ENCODE measurements at places on chromosomes 5 and 9.

DNA sequence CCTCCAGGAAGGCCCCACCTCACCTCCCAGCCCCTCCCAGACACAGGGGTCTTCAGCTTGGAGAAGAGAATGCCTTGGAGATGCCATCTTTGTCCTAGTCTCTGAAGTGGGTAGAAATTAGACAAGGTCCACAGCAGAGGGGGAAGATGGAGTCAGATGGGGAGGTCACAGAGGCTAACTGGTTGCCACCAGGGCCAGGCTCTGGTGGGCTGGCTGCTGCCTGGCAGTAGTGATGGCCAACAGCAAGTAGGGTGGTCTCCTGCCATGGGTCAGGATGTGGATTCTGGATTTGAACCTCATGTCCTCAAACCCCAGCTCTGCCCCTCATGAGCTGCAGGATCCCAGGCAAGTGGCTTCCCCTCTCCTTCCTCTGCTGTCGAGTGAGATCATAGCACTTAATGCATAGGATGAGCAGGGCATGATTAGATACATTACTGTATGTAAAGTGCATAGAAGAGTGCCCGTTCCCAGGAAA, 38.7 kb upstream of the NEK6 start:
- no peak for DNase-seq

GRCh38 chr9:5799314-5799713, 33.6 kb downstream of the ERMP1 start:
- peak; percentile 15 for DNase-seq

DNA sequence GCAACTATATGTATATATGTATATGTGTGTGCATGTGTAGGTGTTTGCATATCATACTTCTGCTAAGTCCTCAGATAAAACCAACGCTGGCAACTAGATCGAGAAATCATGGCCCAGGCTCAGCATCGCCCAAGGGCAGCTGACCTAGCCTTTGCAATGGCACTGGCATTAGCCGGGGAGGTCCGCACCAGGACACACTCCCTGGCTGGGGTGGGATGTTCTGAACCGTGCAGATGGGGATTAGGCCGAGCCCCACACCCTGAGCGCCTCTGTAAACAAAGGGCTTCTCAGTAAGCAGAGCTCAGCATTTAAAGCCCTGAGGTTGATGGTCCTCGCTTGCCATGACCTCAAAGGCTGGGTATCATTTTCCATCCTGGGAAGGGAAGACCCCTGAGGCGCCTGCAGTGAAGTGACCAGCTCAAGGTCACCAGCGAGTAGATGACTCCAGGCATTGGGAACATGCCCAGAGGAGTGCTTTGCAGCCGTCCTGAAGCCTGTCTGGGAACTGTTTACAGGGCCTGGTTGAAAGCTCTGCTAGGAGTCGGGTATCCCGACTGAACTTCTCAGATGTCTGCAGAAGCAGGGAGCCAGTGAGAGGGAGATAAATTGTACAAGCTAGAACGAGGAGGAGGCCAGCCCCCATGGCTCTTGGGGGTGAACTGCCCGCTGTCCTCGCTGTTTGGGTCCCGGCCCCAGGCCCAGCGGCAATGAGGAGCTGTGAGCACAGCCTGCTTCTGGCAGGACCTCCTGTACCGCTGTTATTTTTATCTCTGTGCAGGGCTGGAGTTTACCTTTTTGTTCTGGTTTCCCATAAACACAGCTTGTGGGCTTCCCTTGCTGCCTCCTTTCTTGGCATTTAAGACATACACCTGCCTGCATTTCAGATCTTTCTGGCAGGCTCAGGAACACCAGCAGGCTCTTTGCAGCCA, 18.4 kb downstream of the GADD45G start:
- no peak for DNase-seq

DNA sequence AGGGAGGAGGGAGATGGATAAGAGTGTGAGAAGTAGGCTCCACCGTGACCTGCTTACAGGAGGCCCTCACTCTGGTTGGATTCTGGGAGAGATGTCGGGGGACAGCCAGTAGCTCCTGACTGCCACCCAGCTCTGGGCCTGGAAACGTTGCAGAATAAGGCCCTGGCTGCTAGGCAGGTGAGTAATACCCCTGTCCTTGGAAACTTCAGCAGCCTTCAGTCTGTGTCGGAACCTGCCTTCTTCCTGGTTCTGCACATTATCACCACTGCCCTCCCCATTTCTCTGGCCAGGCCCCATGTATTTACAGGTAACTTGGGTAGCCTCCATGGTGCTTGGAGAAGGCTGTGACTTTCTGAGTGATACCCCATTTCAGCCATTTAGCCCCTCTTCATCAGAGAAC, 26.8 kb downstream of the FAXDC2 start:
- no peak for DNase-seq

- no peak for DNase-seq
These were observed 10.4 kb downstream of the FPGS start for GRCh38 chr9:127812936-127813675.

DNA sequence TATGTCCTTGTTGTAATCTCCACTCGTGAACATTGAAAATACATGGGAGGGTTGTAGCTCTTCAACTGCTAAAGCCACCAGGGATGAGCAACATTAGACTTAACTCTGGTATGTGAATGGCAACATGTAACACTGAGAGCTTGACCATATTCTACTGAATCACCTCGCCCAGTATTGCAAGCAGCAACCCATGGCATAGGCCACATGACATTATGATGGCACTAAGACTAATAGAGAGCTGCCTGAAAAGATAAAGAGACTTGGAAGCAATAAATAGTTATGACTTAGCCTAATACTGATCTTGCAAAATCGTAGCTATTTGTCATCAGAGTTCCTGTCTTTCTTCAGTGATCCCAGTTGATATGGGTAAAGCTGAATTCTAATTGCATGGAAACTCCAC, 108.4 kb upstream of the NREP start:
- no peak for DNase-seq

DNA sequence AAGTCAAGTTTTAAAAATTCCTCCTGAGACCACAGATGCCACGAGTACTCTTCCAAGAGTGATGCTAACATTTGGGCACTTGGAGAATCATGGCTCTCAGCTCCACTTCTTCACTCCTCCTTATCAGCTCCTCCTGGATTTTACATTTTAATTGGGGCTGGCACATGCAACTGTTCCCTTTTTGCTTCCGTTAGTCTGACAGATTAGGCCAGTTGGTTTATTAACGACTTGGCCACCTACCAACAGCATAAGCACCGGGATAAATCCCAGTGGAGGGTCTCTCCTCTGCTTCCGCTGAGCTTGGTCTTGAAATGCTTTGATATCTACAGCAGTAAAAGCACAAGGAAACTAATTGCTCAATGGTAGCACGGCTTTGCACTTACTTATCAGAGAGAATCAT, 134.6 kb upstream of the RASEF start:
- DNase-seq = peak; percentile 53

DNA sequence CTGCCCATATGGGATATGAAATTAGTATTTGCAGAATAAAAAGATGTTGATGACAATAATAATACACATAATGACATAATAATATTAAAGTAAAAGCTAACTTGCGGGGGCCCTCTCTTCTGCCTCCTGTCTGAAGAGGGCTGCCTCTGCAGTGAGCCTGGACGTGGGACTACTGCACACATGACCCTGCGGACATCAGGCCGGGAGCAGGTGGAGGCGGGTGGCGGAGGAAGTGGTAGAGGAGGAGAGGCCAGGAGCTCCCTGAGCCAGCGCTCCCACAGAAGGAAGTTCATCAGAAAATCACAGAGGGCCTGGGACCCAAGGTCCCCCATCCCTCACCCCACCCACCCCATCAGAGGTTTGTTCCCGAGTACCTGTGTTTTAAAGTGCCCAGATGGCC, 60.5 kb downstream of the ROPN1L start:
- no peak for DNase-seq

GRCh38 chr5:171577042-171577758, 157.8 kb downstream of the FGF18 start:
- no peak for DNase-seq

GRCh38 chr9:137141050-137141810, 2.3 kb downstream of the GRIN1 start:
- no peak for DNase-seq

- no peak for DNase-seq
These were observed 86.7 kb upstream of the AGXT2 start for GRCh38 chr5:35134278-35135030.

- no peak for DNase-seq
These were observed 2.1 kb upstream of the ALDH7A1 start for GRCh38 chr5:126597156-126597555.

- no peak for DNase-seq
These were observed 387.4 kb downstream of the ACTL7B start for GRCh38 chr9:108468364-108468763.

DNA sequence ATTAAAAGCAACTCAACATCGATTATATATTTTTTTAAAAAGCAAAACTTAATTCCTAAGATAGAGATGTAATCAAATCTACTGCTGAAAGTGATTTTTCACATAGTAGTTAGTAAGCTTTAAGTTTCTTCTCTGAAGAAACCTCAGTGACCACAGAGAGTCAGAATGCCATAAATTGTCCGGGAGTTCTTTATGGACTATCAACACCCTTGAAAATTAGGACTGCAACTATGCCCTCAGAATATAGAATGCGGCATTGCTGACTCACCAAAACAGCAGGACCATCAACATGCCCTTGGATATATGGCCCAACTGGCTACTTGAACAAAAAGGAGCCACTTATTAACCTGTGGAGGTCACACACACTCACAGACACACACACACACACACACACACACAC, 228.9 kb upstream of the SNX2 start:
- DNase-seq = no peak

DNA sequence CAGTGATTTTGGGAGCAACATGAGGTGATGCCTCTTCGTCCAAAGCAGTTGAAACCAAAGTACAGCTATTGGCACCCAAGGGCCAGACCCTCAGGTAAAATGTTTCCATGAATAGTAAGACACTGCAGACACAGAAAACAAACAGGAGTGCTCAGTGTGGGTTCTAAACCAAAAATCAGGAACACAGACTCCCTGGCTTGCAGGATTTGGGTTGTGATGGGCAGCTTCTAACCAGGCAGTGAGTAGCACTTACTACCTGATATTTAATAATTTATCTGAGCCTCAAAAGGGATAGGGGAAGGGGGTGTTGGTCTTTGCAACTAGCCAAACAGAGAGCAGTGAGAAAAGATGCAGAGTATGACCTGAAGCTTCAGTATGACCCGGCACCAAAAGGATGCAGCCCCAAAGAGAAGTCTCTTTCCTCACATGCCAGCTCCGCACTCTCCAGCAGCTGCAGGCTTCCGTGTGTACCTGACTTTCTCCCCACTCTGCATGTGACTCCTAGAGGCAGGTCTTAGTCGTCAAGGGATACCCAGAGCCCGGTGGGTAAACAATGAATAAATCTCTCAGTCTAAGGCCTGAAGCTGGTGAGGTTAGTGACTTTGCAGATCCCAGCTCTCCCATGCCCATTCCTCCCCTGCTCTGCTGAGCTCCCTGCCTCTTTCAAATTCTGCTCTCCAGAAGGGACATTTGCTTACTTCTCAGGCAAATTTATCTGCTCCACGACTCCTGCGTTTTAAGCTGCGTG, 105.4 kb upstream of the SPOCK1 start:
- no peak for DNase-seq

All from retina (tissue), 1 donor.